ENCODE measurements at places on chromosomes 2 and 18.

GRCh38 chr2:19911808-19912509 is 10.2 kb upstream of the TTC32 start:
- no peak for DNase-seq

DNA sequence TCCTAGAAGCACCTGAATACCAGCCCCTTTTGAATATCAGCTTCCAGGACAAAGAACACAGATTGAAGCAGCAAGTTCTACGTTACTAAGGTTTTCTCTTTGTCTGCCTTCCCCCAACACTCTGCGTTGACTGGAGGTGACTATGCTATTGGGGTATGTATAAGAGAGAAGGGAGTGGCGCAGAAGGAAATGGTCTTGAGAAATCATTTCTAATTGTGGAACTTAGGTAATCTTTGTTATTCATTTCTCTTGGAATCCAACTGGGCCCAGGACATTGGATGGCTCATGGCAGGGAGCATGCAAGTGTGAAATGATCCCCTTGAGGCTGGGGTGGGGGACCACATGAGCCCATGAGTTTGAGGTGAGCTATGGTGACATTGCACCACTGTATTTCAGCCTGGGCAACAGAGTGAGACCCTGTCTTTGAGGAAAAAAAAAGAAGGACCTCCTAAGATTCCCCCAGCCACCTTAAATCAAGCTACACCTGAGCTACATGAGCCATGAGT is 29.7 kb downstream of the XDH start:
- no peak for DNase-seq

DNA sequence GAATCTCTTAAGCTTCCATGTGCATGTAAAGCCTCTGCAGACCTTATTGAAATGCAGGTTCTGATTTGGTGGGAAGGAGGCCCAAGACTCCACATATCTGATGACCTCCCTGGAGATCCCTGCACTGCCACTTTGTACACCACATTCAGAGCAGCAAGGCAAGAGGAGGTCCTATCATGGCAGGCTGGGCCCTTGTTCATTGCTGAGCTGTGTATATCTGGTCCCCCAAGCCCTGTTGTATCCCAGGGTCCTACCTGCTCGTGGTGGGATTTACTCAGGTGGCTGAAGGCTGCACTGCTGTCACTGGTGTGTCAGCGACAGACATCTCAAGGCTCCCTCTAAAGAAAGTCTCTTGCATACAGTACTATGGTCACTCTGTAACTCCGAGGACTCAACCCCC is 114.2 kb downstream of the ST6GAL2 start:
- DNase-seq = no peak

- peak; percentile 88 for DNase-seq
These were observed 62.2 kb upstream of the PMAIP1 start for GRCh38 chr18:59837586-59837985.

DNA sequence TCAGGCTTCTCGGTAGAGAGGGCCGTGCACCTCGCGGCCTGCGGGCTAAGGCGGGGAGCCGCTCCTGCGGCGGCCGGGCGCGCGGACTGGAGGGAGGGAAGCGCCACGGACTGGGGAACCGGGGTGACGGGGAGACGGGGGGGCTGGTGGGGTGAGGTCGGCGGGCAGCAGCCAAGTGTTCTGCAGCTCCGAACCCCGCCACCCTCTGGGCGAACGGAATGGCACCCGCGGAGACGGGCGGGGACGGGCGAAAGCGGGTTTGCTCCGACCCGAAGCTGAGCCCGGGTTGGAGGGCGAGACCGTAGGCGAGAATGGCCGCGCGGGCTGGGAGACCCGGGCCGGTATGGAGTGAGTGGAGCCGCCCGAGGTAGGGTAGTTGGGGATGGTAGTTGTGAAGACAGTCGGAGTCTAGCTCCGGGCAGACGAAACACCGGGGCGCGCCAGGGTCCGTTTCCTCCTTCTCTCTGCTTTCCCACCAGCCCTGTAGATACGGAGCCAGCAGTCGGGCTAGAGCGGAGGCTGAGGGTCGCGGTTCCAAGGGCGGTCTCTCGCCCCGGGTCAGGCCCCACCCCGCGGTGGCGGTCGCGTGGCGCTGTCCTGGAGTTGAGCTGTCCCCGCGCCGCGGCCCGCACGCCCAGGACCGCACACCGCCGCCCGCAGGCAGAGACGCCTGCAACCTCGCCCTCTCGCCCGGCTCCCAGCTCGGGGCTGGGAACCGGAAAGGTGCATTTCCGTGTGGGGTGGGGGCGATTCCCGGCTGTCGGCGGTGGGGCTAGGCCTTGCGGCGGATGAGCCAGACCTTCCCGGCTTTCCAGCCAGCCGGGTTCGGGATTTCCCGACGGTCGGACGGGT is 160.3 kb upstream of the SIX2 start:
- peak; percentile 28 for DNase-seq

- no peak for DNase-seq
These were observed 690.5 kb downstream of the ARHGAP15 start for GRCh38 chr2:143819764-143820163.

DNA sequence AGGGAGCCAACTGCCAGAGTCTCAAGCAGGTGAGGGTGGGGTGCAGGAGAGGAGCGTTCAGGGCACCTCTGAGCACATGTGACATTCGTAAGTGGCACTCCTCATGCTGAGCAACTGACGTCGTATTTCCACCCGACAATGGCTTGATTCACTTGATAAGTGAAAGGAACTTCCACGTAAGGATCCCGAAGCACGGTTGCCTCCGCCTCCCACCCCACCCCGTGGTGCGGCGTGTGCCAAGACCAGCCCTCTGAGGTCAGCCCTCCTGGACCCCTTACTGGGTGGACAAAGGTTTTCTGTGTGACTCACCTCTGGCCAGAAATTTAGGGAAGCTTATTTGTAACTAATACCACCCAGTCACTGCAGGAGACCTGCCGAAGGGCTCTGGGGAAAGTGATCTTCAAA is 59.9 kb downstream of the AGAP1 start:
- DNase-seq = no peak

GRCh38 chr2:121960251-121960650 is 204.8 kb downstream of the TSN start:
- DNase-seq = no peak

- no peak for DNase-seq
These were observed 487.3 kb upstream of the DCC start for GRCh38 chr18:51852681-51853080.

- DNase-seq = no peak
These were observed 7.4 kb downstream of the LCT start for GRCh38 chr2:135829378-135830135.

- no peak for DNase-seq
These were observed 75.7 kb upstream of the DAPL1 start for GRCh38 chr2:158719403-158719802.

DNA sequence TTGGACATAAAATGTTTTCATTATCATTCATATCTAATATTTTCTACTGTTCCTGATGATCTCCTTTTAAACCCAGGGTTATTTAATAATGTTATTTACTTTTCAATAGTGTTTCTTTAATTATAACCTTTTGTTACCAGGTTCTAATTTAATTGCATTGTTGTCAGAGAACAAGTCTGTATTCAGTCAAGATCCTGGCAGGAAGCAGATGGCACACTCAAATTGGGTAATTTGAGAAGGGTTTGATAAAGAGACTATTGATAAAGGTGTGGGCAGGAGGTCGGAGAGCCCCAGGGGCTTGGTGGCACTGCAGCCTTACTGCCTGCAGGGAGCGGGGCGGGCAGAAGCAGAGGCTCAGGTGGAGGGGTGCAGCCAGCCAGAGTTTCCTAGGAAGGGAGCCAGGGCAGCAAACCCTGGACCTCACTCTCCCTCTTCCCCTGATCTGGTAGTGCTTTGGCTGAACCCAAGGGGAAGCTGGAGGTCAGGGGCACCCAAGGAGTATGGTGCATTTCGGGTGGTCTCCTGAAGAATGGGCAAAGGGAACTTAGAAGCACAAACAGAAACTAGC is 2.3 kb upstream of the KIF1A start:
- no peak for DNase-seq

- DNase-seq = no peak
These were observed 1085.3 kb upstream of the CNTNAP5 start for GRCh38 chr2:122939796-122940195.

DNA sequence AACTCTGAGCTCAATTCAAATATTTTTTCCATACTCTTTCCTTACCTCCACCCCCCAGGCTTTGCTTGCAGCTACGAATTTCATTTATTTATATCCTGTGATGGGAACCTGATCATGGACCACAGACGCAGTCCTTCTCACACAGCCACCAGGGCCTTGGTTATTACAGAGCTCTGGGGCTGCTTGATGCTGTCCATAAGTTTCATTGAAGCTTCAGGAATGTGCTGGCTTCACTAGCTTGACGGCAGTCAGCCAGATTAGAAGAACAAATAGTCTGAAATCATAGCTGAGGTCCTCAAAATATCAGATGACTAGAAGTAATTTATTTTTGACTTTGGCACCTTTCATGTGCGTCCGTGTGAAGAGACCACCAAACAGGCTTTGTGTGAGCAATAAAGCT is 104.9 kb downstream of the VWA3B start:
- DNase-seq = no peak

GRCh38 chr18:58871514-58872420 is 7.1 kb downstream of the ZNF532 start:
- DNase-seq = no peak
